ENCODE measurements at places on chromosomes 7 and 10. TPM values are rescaled to one million over a fixed set of nuclear protein-coding genes. Genes with fewer than 3 reads are reported as not detected.

The ELOVL3 gene
- total RNA-seq = 0.40 TPM

The NUB1 gene
- total RNA-seq = 47.0 TPM

The ZNF25 gene
- total RNA-seq = 2.4 TPM

The CPVL gene
- 14.7 TPM for total RNA-seq

The CCL24 gene
- not detected for total RNA-seq

The CCDC146 gene
- not detected for total RNA-seq

The HOXA11 gene
- 26.6 TPM for total RNA-seq

The ZPBP gene
- total RNA-seq = not detected

The EPHB6 gene
- 30.5 TPM for total RNA-seq

The SBDS gene
- 72.4 TPM for total RNA-seq

The CTAGE8 gene
- total RNA-seq = 1.2 TPM

The POP7 gene
- total RNA-seq = 154 TPM

The SPDYE5 gene
- not detected for total RNA-seq

The FBXL13 gene
- total RNA-seq = not detected

The ANKRD1 gene
- total RNA-seq = 3.5 TPM

The CDK5 gene
- total RNA-seq = 30.6 TPM

The ABCB4 gene
- not detected for total RNA-seq

The MAP3K8 gene
- total RNA-seq = 6.5 TPM

The CPA2 gene
- not detected for total RNA-seq

The MBL2 gene
- 0.17 TPM for total RNA-seq

The SRRM3 gene
- 3.2 TPM for total RNA-seq

The NCOA4 gene
- 60.0 TPM for total RNA-seq

The CRYGN gene
- not detected for total RNA-seq

All from PC-3 (cell line).